ENCODE measurements at places on chromosomes 7 and 10.

DNA sequence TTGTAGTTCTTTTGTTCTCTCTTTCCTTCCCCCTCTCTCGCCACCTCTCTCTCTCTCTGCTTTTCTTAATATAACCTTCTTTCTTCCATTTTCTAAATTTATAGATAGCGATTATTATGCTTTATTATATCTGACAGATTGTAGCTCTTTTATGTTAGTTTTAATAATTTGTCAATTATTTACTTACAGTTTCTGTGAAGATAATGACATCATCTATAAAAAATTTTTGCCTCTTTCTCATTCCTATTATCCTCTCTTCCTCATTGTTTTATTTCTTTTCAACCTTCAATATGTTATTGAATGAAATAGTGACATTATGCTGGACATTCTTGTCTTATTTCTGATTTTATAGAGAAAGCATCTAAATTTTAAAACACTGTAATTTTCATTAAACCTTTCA lies 469.6 kb upstream of the NRG3 start:
- ATAC-seq: no peak

DNA sequence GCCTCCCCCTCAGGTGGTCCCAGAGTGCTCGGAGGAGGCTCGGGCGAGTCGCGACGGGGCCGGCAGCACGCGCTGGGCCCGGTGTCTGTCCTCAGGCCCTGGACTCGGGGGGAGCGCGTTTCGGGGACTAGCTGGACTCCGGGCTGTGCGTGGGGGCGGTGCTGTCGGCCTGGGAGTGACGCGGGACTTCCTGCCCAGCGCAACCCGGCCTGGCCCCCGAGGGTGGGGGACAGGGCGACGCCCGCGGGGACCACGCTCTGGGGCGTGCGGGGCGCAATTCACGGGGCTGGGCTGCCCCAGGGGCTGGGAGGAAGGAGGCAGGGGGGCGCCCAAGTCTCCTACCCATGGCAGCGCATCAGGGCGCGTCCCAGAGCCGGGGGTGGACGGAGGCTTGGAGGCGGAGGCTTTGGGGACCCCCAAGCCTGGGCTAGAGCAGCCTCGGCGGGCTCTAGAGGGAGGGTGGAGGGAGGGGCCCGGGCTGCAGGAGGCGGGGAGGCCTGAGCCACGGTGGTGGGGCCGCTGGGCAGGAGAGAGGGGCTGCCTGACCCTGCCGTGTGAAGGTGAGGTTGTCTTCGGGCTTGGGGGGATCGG lies 2.3 kb upstream of the VENTX start:
- no peak for ATAC-seq

- no peak for ATAC-seq
These were observed 28.2 kb downstream of the TSPAN15 start for GRCh38 chr10:69479240-69480067.

DNA sequence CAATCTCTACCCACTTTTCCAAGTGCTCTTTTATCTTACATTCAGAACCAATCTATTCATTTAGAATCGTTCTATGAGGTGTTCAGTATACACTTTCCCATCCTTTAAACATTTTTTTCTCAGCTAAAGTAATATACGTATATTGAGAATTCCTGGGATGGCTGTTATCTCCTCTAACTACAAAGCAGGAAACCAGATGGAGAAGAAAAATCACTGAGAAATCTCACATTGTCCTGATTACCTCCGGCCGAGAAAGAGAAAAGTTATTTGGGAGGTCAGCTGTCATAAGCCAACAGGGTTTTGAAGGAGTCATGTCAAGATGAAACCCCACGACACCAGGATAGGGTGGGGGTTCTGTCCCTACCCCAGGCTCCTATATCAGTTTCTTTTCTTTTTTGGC lies 99.2 kb upstream of the KDM7A start:
- ATAC-seq: no peak

DNA sequence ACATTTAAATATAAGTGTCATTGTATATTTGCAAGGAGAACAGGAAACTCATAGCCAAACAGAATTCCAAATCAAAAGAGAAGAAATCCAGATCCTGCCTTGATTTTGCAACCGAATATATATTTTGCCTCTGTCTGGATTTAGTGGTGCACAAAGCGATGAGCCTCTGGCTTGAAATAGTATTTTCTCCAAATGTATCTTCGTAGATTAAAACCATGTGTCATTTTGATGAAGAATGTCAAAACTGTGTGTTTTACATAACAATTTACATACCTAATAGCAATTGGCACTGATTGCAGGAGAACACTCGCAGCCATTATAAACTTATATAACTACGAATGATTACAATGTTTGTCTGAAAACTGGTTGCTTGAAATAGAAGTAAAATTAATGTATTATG lies 156.4 kb downstream of the ARID5B start:
- no peak for ATAC-seq

DNA sequence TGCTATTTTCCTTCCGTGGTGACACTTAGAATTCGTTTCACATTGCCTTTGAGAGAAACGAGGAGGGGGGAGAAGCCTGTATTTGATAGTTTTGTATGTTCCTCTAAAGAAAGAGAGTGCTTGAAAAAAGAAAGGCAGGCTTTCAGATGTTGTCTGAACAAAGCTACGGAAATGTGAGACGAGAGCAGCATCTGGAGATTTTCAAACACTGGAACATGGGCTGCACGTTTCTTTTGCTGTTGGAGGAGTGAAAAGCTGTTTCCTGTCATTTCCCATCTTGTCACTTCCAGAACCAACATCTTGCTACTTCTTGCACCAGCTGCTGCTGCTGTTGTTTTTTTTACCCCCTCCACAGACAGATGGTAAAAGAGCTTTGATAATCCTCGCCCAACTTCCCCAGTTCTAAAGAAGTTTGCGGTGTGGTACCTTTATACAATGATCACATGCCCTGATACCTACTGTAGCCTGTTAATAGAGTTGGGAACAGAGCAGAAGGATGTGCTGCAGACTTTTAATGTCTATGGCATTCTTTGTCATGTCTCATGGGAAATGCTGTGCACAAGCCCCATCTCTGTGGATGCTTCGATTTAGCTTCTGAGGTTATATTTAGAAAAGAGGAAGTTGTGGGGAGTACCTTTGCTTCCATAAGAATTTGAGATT lies 408.1 kb downstream of the AUTS2 start:
- no peak for ATAC-seq
